ENCODE measurements at places on chromosomes 3 and 15.

DNA sequence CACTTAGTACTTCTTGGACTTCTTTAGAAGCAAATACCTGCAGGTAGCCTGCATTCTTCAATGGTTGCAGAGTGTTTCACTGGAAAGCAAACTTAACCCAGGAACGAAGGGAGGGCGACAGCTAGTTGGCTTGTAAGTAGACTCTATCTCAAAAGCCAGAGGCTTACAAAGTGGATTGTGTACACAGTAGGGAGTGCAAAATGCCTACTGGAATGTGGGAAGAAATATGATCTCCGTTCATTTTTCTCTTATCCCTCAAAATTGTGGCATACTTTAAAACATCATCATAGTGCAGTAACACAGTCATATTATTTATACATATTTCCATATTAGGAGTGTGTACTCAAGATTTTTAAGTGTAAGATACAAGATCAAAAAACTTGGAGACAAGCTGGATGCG is 155.7 kb downstream of the LIPC start:
- DNase-seq: peak; percentile 36

DNA sequence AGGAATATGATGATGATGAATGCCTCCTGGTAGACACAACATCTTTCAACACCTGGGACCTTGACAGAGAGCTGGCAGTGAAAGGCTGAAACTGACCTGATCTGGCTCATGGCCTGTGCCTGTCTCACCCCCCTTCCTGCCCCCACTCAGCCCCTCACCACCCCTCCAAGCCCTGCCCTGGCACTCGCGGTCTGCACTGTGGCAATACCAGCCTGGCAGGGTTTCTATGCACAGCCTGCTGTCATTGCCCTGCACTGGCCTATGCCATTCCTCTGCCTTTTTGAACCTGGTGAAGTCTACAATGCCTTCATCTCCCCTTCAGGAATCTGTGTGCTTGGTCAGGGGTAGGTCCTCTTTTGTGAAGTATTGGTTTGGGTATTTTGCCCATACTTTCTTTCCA is 56.5 kb downstream of the ACAD9 start:
- no peak for DNase-seq

DNA sequence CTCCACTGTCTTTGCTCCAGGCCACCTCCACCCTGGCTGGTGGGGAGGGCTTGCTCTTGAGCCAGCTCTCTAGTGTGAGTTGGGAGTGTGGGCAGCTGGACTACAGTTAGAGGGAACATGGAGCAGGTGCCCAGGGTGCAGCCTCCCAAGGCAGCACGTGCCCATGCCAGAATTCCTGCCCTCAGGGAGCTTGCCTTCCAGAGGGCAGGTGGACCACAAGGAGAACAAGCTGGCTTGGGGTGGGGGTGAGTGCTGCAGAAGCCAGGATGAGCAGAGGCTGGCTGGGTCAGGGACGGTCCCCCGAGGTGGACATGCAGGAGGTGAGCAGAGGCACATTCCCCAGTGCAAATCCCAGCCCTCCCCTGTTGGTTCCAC is 89.5 kb downstream of the VGLL4 start:
- DNase-seq: no peak

GRCh38 chr3:179943117-179943880 is 93.4 kb downstream of the PEX5L start:
- no peak for DNase-seq

GRCh38 chr3:36893137-36893557 is 51.7 kb downstream of the TRANK1 start:
- peak; percentile 87 for DNase-seq

- DNase-seq: peak; percentile 0
Measured at GRCh38 chr3:192122832-192123594, 604.3 kb downstream of the FGF12 start.

All from iris pigment epithelial cell (primary cell).